ENCODE measurements at places on chromosomes 3 and 15.
A peak's percentile ranks its signal among the peaks of the same experiment; 100 is the strongest.

GRCh38 chr15:71469413-71469812 lies 340.9 kb upstream of the NR2E3 start:
- no peak for DNase-seq

DNA sequence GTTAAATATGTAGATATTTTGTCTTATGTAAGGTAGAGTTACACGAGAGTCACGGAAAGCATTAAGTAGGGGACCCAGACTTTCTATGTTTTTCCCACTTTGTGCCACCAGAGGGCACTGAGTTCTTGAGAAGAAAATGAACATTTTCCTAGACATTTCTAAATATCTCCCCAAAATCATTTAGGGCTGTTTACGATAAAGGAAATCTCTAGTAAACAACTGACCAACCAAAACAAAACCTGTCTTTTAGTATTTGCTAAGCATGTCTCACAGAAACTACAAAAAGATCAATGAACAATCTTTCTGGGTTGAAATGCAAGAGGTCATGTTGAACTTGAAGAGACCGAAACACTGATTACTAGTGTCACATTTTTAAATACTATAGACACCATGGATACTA lies 16.1 kb downstream of the POU1F1 start:
- peak; percentile 59 for DNase-seq

DNA sequence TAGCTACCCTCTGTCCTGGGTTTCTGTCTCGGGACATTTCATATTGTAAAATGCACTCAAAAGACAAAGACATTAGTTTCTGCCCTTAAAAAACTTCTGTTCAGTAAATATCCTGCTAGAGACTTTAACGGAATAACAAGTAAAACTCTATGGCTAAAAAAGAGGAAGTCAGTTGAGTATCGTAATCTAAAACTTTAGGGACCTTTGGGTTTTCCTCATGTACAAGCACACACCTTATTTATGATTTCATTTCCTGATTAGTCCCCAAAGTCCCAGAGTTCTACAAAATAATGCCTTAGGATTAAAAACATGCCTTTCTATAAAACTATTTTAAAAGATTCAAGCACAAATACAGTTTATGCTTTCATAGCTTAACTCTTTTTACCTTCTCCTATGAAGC lies 585.9 kb downstream of the UNC13C start:
- no peak for DNase-seq

DNA sequence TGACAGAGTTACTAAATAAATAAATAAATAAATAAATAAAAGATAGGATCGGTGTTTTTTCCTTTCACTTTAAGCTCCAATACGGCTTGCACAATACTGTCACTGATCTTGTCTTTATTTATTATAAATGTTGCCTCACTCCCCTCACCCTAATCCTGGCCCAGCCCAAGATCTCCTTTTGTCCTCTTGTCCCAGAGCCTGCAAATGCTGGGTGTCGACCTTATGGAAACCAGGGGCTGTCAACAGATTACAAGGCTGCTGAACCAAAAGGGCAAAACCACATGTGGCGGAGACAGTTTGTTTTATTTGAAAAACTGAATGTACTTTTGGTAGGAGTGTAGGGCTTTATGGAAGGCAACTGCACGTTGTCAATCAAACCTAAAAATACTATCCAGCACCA lies 75.9 kb downstream of the RFTN1 start:
- no peak for DNase-seq

- DNase-seq = no peak
Observed at GRCh38 chr3:53144862-53145712, 14.9 kb upstream of the RFT1 start.

- DNase-seq = no peak
Observed at GRCh38 chr3:8517487-8517886, 15.9 kb downstream of the LMCD1 start.

DNA sequence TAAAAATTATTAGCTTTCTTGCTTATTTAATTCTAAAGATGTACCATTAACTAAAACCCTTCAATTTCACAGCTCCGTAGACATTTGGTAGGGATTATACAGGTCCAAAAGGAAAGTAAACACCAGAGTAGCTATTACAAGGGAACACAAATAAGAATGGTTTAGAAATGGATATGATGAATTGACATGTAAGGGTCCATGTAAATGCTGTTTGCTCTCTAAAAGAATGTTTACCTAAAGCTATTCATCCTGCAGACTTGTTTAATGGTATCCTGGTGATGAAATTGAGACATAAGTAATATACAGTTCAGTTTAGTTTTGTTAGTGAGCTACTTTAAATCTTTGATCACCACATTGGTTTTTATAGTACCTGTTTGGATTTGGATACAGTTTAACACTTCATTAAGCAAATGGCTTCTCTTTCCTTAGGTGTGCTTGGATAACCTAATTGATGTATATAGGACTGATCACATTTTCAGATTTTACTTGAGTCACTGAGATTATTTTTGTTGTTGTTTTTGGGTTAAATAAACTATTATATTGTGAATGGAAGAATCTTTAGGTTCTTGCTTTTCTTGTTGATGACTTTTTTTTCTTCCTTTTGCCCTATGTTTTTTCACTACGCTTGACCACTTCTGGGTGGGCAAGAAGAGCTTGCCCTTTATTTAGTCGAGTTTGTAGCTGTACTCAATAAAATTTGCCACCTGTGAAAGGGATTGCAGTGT lies 115.4 kb downstream of the TCF12 start:
- DNase-seq = no peak

DNA sequence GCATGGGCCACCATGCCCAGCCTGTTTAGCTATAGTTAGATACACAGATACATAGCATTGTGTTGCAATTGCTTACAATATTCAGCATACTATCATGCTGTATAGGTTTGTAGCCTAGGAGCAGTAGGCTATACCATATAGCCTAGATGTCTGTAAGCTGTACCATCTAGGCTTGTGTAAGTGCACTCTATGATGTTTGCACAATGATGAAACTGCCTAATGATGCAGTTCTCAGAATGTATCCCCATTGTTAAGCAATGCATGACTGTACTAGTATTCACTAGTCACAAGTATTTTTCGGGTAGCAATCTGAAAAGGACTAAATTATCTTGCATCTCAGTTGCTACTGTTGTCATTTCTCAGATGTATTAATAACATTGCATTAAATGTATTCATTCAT lies 16.0 kb downstream of the PIGB start:
- DNase-seq = peak; percentile 63

DNA sequence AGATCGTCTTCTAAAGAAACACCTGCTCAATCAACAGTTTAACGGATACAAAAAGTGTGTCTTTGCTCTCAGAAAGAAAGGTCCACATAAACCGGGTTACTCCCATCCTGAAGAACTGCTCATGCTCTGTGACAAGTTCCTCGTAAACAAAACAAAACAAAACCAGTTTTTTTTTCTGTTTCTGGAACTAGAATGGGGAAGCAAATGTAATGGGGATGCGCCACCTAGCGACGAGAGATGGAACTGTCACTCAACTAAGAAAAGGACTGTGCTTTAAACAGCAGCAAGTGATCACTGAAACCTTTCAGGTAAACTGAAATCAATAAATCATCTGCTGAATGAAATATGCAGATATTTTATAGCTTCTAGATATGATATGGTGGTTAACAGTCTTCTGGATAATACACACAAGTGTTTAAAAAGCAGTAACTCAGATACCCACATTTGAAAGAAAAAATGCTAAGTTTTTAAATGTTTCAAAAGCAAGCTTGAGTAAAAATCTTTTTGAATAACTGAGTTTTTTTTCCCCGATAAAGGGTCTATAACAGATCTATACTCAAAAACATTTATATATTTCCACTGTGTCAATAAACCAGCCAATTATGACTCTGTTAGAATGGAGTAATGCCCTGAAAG lies 10.9 kb downstream of the TM2D3 start:
- peak; percentile 90 for DNase-seq
